Fibroblast of mammary gland (primary cell): ENCODE measurements at places on chromosomes 5 and 9.

DNA sequence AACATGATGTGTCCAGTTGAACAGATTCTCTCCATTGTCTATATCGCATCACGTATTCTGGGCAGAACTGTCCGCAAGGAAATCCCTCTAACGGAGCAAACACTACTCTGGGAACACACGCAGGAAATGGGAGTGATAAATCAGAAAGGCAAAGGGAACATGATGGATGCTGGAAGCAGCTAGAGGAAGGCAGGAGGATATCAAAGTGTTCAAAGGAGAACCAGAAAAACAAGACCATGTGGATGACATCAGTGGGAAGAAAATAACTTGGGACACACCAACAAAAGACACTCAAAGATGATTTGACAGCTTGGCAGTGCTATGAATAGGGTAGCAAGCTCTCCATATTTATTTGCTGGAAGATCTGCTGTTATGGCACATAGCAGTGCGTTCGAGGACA lies 142.9 kb downstream of the PLK2 start:
- no peak for DNase-seq

DNA sequence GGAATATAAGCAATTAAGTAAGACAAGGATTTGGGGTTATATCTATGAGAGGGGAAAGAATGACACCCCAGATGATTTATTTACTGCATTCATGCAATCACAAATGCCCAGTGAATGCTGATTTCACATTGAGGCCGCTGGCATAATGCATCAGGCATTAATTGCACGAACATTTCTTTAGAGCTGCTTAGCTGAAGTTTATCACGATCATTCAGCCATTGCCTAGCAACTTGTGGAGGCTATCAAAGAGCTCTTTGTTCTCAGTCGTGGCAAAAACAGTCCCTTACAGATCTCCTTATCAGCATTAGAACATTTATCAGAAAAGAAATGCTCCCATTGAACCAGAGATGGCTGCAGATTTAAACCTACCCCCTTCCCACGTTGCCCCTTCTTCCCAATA lies 88.7 kb upstream of the PRRC1 start:
- DNase-seq, result no peak

GRCh38 chr5:14929293-14930065 lies 57.9 kb upstream of the ANKH start:
- DNase-seq, result no peak

DNA sequence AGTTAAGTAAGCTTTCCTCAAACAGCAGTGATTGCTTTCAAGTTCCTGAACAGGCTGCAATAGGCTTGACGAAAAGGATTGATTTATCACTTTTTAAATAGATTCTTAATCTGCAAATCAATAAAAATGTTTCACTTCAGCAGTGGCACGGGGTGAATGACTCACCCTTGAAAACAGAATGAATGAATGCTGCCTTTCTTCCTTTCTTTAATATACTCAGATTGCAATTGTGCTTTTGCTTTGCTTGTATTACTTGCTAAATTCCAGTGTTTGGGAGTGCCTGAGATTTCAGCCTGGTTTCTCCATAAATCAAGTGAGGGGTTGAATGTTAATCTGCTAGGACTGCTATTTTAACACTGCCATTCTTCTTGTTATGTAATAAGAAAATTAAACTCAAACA lies 1293.8 kb downstream of the PTPRD start:
- no peak for DNase-seq
